Foreskin fibroblast (primary cell): ENCODE measurements at places on chromosomes 2 and 18.

DNA sequence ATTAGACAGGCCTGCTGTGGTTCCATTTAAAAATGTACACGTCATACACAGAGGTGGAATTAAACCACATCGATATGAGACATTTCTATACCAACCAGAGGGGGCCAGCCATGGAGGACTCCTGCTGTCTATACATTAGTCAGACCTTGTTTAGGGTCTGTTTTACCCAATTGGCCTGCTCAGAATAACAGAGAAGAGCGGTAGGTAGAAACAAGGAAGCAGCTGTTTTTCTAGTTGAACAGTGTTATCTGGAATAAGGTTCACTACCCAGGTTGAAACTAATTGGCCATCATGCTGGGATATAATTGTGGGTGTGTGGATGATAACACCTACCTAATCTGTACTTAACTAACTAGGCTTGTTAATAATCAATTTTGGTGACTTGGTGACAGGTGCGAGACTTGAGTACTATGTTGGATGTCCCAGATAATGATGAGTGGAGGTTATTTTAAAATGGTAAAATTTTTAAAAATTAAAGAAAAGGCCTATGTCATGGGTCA is 47.5 kb downstream of the RHBDD1 start:
- no peak for DNase-seq

GRCh38 chr18:68148863-68149262 is 566.0 kb downstream of the TMX3 start:
- no peak for DNase-seq

GRCh38 chr18:13381944-13382365 is 163.4 kb downstream of the LDLRAD4 start:
- DNase-seq: no peak

DNA sequence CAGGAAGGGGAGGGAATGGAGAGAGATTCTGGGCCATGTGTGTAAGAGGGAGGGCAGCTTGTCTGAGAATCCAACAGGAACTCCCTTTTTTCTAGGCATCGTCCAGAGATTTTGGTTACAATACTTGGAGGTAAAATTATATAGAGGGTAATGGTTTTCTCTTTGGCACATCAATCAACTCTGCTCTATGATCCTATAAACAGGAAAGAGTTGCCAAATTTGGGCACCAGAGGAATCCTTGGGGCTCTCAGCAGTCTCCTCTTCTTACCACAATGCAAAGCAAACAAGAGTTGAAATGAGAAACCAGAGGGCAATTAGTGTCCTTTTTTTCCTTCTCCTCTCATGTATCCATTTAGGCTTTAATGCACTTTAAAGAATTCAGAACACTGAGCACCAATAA is 243.4 kb downstream of the SLC8A1 start:
- DNase-seq: no peak

- DNase-seq: no peak
Measured at GRCh38 chr2:167572883-167573619, 674.3 kb downstream of the STK39 start.

- peak; percentile 50 for DNase-seq
Measured at GRCh38 chr2:180980943-180981911, 822 bp downstream of the UBE2E3 start.

- no peak for DNase-seq
Measured at GRCh38 chr2:174748948-174749347, 15.3 kb downstream of the CHRNA1 start.

- DNase-seq: no peak
Measured at GRCh38 chr2:121090088-121090715, 194.8 kb downstream of the TFCP2L1 start.

DNA sequence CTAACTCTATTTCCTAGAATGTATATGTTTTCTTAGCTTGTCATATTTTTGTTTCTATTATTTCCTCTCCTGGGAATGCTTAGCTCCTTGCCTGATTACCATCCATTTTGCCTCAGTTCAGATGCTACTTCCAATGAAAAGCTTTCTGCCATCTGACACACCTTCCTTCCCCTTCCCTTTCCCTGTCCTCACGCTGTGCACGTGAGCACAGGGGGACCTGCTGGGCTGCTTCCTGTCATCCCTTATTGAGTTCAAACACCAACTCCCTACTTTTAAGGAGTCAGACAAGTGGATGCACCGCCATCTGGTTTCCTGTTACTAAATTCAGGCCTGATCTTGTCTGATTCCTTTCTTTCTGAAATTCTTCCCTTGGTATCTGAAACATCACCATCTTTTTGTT is 2.4 kb upstream of the INO80C start:
- DNase-seq: no peak

- DNase-seq: peak; percentile 85
Measured at GRCh38 chr2:141341444-141341843, 789.4 kb downstream of the LRP1B start.

DNA sequence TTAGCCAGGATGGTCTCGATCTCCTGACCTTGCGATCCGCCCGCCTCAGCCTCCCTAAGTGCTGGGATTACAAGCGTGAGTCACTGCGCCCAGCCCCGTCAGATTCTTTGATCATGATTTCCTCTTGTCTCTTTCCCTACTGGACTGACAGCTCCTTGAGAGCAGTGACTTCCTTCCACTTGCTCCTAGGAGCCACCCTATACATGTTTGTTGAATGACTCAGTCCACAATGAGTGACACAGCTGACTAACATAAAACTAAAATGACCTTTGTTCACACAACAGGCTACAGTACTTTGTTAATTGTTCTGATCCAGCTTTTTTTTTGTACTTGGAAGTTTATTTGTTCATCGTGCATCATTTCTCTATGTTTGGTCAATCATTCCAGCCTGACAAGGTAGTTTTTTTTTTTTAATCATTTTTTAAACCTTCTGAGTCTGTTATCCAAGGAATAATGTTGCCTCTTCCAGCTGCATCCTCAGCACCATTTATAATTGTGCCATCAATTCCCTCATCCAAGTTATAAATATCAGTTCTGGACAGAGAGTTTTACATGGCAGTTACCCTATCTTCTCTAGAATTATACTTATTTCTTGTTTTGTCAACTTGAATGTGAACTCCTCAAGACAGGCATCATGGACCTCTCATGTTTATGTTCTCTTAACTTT is 42.9 kb upstream of the TUBA3E start:
- peak; percentile 21 for DNase-seq

DNA sequence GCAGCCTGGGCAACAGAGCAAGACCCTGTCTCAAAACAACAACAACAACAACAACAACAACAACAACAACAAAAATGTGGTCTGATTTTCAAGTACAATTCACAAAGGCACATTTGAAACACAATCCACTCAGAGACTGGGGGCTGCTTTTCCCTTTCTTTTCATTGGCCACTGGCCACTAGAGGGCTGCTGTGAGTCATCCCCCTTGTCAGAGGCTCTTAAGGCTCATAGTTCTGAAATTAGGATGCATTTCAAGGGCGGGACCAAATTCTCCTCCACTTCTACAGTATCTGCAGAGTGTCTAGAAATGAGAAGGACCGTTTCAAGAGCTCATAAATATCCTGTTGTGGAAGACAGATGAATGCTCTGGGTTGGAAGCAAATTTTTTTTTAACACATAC is 285.4 kb downstream of the NRXN1 start:
- peak; percentile 4 for DNase-seq

DNA sequence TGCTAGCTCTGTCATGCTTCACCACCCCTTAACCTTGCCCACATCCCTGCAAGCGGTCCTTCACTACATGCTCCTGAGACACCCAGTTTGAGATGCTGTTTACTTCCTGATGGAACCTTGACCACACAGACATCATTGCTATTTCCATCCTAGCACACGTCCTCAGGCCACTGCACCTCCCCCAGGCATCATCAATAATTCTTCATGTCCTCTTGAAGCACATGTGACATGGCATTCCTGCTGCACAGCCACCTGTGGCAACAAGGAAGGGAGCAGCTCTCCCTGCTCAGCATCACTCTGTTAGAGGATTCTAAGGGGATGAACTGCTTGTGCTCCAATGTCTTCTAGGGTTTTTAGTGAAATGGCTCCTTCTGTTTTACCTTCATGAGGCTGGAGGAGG is 26.1 kb upstream of the ST3GAL5 start:
- DNase-seq: no peak

DNA sequence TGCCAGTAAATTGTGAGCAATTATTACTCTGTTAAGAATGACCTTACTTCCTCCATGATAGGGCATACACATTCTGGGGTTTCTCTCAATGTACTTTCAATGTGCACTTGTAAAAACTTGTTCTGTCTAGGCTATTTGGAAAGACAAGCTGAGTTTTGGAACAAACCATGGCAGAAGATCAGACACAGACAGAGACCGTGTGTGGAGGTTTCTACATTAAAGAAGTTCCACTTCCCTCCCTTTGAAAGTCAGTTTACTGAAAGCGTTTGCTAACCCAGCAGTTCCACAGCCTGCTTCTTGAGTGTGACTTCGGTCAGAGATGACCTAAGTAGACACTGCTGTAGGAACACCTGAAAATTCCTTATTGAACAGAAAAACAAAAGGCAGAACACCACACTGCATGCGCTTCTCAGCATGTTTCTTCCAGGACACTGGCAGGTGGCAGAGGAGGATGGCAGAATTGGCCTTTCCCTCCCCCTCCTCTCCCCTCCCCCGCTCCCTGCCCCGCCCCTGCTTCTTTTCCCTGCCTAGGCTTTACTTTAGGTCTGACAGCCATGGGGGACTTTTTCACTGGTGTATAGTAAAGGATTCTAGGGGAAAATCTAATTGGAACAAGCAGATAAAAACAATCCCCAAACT is 109.8 kb downstream of the NOL10 start:
- no peak for DNase-seq

- DNase-seq: peak; percentile 94
Measured at GRCh38 chr2:215664847-215665525, 229.1 kb upstream of the FN1 start.

- DNase-seq: no peak
Measured at GRCh38 chr2:98876741-98877140, 59.3 kb downstream of the CRACDL start.

DNA sequence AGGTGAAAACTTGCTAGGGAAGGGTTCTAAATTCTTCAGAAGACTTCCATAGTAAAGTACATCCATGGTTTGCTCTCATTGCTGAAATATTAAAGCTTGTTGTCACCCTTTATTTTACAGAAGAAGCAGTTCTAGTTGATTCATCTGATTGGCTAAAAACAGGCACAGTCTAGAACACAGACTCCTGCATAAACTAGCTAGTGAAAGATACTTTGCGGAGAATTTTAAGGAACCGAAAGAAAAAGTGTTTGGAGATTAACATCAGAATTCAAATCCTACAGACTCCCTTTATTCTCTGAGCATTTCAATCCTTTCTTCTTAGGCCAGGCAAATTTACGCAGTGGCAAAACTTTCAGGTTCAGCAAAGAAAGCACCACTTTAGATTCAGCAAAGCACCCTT is 1076.5 kb upstream of the ZEB2 start:
- DNase-seq: no peak

- DNase-seq: peak; percentile 51
Measured at GRCh38 chr18:69774831-69775230, 172.8 kb downstream of the CD226 start.

DNA sequence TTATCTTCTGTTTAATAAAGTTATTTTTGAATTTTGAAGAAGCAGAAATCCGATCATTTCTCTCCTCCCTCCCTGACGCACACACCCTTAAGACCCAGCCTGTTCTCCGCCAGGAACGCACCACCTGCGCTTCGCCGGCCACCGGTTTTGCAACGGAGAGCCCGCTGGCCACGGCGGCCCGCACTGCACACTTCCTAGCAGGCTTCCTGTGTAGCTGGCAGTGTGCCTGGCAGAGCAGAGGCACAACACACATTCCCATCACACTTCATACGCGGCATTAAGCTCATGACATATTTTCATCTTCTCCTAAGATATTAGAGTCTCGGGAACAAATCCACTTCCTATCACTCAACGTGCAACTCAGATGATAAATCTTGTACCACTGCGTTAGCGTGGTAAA is 148.0 kb downstream of the HDAC4 start:
- peak; percentile 65 for DNase-seq

GRCh38 chr18:6219116-6219717 is 195.5 kb downstream of the L3MBTL4 start:
- peak; percentile 44 for DNase-seq
